ENCODE measurements at places on chromosomes 1 and 21.

GRCh38 chr1:236253918-236254637 lies 27.7 kb downstream of the ERO1B start:
- no peak for DNase-seq

DNA sequence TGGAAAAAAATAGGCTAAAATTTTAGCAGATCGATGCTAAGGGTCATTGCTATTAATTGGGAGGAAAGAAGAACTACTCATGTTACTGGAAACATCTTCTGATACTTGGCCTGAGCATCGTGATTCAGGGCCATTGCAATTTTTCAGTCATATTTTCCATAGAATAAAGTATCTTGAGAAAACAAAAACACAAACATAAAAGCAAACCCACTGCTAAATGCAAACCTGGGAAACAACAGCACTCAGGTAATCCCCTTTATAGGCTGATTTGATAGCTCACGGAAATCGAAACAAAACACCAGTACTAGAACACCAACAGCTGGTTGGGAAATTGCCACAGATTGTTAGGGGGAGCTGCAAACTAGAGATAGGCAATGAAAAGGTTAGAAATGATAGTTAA lies 172.9 kb upstream of the ESRRG start:
- DNase-seq = no peak

- peak; percentile 38 for DNase-seq
Measured at GRCh38 chr21:26169061-26169610, 1.4 kb downstream of the APP start.

- DNase-seq = no peak
Measured at GRCh38 chr1:107681001-107681479, 283.9 kb downstream of the VAV3 start.

GRCh38 chr1:226702318-226702956 lies 36.6 kb downstream of the ITPKB start:
- DNase-seq = no peak

DNA sequence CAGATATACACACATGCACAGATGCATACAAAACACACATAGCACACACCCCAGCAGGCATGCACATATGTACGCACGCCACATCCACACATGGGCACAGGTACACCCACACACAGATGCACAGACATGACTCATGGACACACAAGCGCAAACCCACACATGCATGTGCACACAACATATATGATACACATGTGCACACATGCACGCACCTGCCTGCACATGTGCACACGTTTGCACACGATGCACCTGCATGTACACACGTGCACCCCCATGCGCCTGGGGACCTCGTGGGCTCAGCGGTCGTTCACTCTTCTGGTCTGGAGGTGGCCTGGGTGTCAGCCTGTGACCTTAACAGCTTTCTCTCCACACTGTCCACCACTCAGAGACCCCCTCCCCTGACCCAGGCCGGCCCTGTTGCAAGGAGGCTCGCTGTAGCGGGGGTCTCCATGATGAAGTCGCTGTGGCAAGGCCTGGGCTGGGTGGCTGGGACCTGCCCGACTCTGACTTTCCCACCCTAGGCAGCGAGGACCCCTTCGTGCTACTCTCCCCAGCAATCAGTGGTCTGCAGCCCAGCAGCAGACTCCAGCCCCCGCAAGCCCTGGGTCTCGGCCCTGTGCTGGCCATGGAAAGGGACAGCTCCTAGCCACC lies 92.1 kb upstream of the TTC34 start:
- DNase-seq = no peak

DNA sequence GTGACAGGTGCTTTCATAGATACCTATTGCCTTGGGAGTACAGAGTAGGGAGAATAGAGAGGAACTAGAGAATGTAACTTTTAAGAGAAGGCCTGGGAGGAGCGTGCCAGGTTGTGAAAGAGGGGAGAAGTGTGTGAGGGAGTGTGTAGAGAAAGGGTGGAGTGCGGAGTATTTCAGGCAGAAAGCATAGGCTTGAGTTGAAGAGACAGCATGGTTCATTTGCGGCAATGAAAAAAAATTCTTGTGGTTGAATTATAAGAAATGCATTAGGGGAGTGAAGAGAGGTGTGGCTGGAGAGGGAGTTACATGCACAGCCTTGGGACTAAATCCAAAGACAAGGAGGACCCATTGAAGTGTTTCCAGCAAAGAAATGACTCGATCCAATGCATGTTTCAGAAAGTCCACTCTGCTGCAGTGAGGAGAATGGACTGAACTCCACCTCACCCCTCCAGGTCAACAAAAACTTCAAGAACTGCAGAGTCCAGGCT lies 81.7 kb upstream of the ADAM30 start:
- no peak for DNase-seq

DNA sequence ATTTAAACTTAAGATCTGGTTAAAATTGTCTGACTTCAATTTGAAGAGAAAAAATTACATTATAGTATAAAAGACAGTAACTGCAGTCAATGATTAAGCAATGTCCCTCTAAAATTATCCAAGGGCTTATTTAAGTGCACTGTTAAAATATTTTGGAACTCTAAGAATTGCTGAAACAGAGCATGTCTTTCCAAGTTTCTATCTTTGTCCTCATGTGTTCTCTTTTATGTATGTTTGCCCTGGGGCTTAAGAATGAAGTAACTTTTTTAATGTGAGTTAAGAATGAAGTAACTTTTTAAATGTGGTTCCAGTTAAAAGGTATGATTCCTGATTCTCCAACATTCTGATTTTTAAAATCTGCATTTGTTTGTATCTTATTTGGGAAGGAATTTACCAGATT lies 69.0 kb upstream of the MARK1 start:
- DNase-seq = no peak

GRCh38 chr1:233368106-233368788 lies 40.7 kb downstream of the MAP3K21 start:
- DNase-seq = no peak

- DNase-seq = no peak
Measured at GRCh38 chr21:44288251-44289110, 2.8 kb downstream of the AIRE start.

- DNase-seq = no peak
Measured at GRCh38 chr1:89552471-89553081, 27.9 kb downstream of the LRRC8B start.

- DNase-seq = no peak
Measured at GRCh38 chr1:87331365-87332241, 2.9 kb downstream of the LMO4 start.

DNA sequence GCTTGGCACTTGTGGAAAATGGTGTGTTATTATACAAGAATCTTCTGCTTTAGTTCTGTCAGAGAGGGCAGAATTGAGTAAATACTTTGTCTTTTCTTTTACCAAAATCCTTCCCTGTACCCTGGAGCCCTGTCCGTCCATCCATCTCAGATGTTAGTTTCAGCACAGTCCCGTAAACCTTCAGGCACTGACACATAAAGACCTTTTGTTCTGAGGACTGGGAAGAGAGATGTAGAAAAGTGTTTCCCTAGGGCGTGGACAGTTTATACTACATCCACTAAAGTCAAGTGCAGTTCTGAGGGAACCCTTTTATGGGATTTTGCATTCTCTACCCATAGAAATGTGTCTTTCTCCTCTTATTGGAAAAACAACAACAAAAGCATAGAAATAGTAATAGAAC lies 162.4 kb downstream of the PDE4B start:
- no peak for DNase-seq

- no peak for DNase-seq
Measured at GRCh38 chr1:118918230-118918939, 69.8 kb downstream of the TBX15 start.

- DNase-seq = no peak
Measured at GRCh38 chr1:233652526-233652925, 38.6 kb downstream of the KCNK1 start.

- no peak for DNase-seq
Measured at GRCh38 chr1:112264553-112264952, 131.5 kb upstream of the CTTNBP2NL start.

GRCh38 chr21:23699402-23699801 lies 1907.9 kb downstream of the MRPL39 start:
- DNase-seq = no peak

GRCh38 chr1:97573553-97573952 lies 347.3 kb downstream of the DPYD start:
- DNase-seq = no peak

DNA sequence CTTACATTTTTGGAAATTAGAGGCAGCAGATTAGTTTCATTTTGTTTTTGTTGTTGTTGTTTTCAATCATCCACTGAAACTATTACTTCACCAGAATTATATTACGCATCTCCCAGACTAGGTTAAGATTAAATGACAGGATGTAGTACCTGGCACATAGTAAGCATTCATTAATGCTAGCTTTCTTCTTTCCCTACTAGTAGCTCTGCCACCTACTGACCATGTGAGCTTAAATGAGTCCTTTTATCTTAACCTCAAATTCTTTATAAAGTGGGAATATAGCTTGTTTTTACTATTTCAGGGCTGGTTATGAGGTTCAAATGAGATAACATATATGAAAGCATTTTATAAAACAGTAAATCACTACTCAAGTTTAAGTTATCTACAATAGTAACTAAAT lies 10.2 kb upstream of the ASPM start:
- DNase-seq = no peak

DNA sequence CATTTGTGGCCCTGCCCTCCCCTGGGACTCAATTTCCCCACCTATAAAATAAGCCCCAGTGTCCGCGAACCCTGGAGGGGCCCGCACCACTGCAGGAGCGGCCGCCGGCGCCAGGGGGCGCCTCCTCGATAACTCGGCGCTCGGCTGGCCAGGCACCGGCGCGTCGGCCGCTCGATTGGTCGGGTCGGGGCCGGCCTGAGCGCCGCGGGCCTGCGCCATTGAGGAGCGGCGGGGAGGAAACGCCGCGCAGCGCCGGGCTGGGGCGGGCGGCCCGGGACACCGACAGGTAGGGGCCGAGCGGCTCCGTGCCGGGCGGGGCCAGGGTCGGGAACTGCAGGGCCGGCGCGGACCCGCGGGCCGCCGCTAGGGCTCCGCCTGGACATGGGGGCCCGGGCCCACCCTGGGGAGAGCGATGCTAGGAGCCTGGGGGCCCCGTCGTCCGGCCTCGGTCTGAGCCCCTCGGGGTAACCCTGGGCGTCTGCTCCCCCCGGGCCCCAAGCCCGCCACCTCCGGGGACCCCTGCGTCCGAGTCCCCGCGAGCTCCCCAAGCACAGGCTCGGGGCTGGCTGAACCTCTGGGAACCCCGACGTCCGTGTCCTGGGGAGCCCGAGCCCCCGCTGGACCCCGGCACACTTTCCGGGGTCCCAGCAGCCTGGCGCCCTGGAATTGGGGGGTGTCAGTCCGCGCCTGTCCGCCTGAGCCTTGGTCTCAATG lies at the start of gene VPS13D:
Gene VPS13D, plus strand, starts transcription at position 196 of the 714 bp plus-strand sequence. CDS start 4,237 bp downstream, outside the sequence.
- DNase-seq = no peak

GRCh38 chr1:201493757-201494617 lies 12.9 kb downstream of the CSRP1 start:
- DNase-seq = no peak

DNA sequence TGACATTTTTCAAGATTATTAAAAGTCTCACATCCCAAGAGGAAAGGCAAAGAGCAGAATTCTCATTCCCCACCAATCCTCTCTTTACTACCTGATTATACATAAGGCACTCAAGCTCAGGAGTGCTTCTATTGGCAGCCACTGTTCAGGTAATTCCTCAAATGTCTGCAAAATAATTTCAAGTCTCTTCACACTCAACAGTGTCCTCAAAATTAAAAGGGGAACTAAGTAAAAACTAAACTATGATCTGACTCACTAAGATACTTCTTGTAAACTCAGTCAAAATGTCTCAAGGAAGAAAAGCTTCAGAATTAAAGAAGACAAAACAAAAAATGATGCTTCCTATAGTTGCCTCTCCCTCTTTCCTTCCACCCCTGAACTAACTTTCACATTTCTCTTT lies 135.6 kb downstream of the GPATCH2 start:
- DNase-seq = no peak

GRCh38 chr1:145942871-145943270 lies 14.9 kb downstream of the LIX1L start:
- DNase-seq = no peak

- no peak for DNase-seq
Measured at GRCh38 chr1:66758241-66758755, 6.0 kb downstream of the DYNLT5 start.

DNA sequence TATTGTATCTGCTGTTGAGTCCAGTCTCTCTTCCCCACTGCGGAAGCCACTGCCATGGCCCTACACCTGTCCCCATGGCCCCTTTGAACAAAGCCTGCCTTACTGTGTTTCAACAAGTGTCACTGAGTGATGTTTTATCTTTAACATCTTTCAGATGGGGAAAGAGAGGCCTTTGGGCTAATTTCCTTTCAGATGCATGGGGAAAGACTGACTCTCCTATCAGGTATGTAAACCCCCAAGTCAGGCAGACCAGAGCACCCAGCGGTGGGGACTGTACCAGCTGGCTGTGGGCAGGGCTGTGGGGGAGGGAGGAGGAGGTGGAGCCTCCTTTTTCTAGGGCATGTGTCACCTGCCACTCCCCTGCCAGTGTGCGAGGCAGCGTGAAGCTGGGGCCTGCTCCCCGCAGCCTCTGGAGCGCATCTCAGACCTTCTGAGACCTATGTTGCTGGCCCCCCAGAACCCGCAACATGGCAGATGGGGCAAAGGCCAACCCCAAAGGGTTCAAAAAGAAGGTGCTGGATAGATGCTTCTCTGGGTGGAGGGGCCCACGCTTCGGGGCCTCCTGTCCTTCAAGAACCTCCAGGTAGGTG lies at the start of gene PLA2G2F:
Gene PLA2G2F, plus strand, starts transcription at position 363 of the 590 bp plus-strand sequence. Its CDS starts 105 bp downstream, at position 468.
- no peak for DNase-seq

- DNase-seq = no peak
Measured at GRCh38 chr1:36182734-36183133, 26.8 kb downstream of the MAP7D1 start.

DNA sequence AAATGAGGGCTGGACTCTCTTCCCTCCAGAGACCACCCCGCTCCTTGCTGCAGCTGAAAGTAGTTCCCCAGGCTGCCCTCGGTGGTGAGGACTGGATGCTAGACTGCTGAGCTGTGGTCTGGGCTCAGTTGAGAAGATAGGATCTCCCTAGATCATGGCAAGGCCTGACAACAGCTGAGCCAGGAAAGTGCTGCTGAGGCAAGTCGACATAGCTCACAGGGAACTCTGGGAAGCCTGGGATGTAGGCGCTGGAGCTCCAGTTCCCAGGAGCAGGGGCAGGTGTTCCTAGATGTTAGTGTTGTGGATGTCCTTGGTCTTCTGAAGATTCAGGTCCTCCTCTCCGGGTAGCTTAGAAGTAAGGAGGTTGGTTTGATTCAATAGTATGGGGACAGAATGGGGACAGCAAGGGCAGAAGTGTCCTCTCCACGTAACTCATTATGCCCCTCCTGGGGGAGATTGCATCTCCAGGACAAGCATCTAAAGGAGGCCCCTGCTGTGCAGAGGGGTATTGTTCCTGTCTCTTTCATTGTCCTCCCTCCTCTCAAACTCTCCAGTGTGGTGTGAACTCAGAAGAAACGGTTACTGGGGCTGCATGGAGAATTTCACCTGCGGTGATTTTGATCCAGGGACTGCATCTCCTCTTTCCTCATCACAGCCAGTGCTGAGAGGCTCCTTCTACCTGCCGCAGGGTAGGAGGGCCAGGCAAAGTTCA lies 3.7 kb downstream of the CYB561D1 start:
- DNase-seq = no peak

All from cerebellar nuclear complex (tissue), 1 donor.